ENCODE measurements at places on chromosomes 3 and 15.

DNA sequence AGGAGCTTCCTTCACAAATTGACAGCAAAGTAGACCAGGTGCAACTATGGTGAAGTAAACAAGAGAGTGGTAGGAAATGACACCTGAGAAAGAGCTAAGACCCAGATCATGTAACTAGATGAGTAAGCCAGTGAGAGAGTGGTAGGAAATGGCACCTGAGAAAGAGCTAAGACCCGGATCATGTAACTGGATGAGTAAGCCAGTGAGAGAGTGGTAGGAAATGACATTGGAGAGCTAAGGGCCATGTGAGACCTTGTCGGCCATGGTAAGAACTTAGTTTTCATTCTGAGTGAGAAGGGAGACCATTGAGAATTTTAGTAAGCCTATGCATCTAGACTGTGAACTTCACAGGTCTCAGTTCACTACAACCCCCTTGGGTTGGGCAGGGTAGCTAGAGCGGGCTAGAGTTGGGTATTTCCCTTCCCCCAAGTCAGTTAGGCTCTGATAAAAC is 5.4 kb upstream of the SENP7 start:
- DNase-seq: no peak

DNA sequence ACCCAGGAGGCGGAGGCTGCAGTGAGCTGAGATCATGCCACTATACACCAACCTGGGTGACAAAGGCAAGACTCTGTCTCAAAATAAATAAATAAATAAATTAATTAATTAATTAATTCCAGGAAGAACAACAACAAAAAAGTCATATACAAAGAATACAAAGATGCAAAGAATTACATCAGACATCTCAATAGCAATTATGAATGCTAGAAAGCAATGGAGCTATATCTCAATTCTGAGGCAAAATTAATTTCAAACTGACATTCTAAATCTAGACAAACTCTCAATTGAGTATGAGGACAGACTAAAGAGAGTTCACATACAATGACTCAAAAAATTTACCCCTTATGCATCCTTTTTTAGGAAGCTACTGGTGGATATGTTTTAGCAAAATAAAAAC is 69.6 kb upstream of the CTNNB1 start:
- DNase-seq: no peak

DNA sequence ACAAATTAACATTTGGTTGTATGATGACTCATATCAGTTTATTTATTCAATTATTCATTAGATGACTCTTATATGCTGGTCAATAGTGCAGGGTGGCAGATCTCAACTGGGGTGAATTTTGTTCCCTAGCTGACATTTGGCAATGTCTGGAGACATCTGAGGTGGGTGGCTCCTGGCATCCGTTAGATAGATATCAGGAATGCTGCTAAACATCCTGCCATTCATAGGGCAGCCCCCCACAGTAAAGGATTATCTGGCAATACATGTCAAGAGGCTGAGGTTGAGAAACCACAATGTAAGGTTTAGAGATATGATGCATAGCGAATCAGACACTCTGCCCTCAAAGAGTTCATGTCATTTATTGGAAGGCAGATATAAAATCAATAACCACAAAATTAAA is 719.9 kb downstream of the CADM2 start:
- no peak for DNase-seq

GRCh38 chr15:38242055-38242454 is 10.6 kb upstream of the SPRED1 start:
- no peak for DNase-seq

GRCh38 chr3:107985496-107985895 is 105.3 kb downstream of the CD47 start:
- DNase-seq: no peak

DNA sequence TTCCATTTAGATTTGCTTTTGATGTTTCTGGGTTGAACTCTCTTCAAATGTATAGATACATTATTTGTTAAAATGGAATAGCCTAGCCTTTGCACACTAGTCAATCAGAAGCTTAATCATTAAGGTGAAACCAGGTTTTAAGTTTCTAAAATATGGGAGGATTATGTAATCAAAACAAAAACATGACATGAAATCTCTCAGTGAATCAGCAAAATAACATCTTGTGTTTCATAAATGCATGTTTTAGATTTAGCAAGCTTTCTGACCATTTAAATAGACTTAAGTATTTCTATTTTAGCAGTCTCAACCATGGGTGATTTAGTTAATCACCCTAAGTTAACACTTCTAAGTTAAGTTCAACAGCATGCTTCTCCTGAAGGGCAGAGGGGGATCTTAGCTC is 11.3 kb downstream of the GTF2E1 start:
- DNase-seq: no peak

DNA sequence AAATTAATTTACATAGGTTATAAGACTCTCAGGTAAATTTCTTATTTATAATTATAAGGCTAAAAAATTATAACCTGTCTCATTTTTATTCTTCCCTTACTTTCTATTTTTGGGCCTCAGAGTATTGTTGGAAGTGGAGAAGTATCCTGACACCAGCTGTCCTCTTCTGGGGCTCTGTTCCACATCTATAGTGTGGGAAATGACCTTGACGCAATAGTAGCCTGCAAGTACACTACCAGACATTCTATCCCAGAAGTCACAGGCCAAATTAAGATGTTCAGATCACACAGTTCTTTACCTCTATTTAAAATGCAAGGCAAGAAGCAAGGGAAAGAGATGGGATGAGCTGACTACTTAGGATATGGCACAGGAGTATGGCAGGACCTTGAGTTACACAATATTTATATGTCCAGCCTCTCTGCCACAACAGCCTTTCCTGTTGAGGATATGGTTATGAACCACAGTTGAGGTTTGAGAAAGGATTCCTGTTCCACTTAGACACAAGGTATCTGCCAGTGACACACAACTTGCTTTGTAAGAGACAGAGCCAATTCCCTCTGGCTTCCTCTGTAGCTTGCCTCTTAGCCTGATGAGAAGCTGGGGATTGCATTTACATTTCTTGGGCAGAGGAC is 158.0 kb upstream of the IL12A start:
- DNase-seq: no peak

- DNase-seq: no peak
These were observed 178.1 kb upstream of the KBTBD8 start for GRCh38 chr3:66819993-66820501.

DNA sequence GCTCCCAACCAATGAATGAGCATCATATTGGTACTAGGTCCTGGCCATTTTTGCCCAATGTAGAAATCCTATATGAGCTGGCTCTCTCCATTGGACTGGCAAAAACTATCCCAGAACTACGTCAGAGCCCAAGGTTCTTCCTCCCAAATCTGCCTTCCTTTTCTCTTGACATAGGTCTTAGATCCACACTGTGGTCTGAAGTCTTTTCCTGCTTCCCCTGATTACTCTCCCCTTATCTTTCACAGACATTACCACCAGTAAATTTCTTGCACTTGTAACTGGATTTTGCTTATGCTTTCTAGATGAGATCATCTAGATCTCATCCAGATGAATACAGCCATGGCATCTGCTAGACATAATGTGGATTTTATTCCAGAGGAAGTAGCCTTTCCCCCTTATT is 141.2 kb upstream of the GADL1 start:
- DNase-seq: no peak

- no peak for DNase-seq
These were observed 55.4 kb downstream of the DCBLD2 start for GRCh38 chr3:98846101-98846500.

DNA sequence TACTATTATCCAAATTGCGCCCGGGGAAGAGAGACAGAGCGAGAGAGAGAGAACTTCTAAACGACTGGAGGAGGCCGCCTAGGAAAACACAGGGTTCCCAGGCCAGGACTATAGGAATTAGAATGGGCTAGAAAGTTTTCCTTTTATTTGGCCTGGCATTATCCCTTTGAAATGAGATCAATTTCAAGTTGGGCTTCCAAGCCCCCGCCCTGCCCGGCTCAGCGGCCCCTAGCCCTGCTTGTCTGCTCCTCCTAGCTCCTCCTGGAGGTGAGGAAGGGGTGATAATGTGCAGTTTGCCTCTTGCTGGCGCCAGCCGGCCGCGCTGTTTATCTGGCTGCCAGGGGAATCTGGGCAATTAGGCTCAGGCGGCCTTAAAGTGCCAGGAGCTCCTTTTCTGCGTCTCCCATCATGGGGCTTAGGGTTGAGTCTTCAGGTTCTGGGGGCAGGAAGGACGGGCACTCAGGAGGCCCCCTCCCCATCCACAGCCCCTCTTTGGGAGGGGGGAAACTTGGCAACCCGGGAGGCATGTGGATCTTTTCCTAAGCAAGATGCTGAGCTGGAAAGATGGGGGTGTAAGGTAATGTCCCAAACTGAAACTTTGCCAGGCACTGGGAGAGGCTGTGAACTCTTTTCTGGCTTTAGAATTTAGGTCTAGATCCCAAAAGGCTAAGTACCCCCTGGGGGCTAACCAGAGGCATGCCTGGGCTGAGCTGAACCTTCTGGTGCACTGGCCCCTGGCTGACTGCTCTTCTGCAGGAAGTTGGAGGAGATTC is 5.5 kb downstream of the SMAD6 start:
- no peak for DNase-seq

DNA sequence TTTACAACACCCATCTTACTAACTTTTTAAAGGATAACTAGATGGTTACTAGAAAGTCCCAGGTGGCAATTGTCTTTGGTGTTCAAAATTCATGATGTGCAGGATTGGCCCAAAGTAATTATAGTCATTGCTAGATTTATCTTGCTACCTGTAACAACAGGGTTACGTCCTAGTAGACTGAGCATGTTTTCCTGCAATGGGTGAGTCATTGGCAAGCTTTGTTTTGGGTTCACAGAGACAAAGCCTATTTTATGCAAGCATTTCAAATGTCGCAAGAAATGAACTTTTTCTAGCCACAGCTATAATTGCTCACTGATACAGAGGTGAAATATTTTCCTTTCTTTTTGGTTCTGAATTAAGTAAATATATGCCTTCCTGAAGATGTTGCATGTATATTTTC is 267.6 kb downstream of the AGBL1 start:
- no peak for DNase-seq

GRCh38 chr3:45753095-45753494 is 43.2 kb downstream of the SLC6A20 start:
- no peak for DNase-seq

DNA sequence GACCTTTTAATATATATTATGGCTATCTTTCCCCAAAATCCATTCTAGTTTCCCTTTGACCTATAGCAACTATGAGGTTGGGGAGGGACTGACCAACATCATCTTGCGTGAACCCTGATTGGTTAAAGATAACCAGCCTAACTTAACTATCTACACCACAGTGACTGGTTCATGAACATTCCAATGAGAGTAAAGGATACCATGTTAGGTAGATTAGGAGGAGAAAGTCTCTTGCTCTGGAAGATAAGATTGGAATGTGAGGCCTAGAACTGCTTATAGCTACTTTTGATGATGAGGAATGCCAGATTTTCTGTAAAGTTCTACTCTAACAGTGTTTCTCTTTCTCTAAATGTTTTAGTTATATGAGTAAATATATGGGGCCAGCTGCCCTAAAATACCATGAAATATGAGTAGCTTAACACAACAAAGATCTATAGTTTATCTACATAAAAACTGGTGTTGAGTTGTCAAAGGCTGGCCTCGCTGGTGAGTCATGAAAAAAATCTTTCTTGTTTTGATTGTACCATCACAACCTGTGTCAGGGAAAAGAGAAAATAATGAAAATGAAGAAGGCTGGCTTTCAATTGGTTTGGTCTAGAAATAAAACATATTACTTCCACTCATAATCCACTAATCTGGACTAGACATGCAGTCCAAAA is 481.4 kb downstream of the NSUN3 start:
- DNase-seq: no peak

GRCh38 chr3:134682196-134682880 is 31.5 kb upstream of the KY start:
- DNase-seq: no peak

- no peak for DNase-seq
These were observed 369.1 kb downstream of the RBMS3 start for GRCh38 chr3:29649815-29650547.

DNA sequence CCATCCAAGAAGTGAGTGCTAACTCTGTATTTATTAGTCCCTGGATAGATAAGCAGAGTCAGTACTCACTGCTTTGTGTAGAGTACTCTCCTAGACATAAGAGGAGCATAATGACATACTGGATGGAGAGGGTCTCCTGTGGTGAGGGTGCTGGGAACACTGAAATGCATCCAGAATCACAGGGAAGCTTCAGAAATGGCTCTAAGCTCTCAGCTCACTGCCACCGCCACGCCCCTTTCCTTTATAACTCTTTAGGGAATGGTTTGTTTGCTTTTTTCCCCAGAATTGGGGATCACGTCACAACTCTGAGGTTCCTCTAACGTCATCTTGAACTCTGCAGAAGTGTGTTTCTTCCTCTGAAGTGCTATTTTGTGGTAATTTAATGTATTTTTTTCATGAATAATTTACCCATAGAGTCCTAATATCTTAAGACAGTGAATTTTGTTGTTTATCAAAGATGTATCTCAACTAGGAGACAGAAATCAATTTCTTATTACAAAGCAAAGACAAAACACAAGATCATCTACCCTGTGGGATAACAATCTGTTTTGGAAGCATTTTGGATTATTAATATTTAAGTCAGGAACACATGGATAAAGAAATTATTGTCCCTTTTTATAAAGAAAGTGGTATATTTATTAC is 154.6 kb downstream of the PTPRG start:
- DNase-seq: no peak

DNA sequence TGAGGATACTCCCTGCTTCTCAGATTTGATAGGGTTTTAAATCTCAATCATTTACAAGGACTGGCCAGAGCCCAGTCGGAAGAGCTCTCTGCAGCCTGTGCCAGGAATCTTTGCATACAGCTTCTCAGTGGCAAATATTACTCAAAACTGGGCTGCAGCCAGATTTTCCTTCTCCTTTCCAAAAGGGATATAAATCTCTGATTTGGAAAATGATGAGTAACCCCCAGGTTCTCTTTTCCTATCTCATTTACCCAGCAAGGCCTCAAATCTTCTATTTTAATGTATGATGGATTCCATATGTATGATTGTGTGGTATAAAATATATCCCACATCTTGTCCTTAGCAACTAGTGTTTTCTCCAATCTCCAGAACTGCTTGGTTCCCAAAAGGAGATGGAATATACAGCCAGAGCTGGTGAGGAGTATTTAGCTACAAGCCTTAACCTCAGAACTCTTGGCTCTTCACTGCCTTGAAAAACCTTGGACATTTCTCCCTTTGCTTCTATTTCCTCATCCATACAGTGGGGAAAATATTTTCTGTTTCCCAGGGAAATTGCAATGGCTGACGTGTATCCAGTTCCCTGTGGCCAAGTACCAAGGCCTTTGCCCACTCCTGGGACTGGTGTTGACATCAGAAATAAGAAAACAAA is 114.4 kb downstream of the ATG7 start:
- DNase-seq: no peak
